ENCODE measurements at places on chromosomes 4 and X.
A peak's percentile ranks its signal among the peaks of the same experiment; 100 is the strongest.

DNA sequence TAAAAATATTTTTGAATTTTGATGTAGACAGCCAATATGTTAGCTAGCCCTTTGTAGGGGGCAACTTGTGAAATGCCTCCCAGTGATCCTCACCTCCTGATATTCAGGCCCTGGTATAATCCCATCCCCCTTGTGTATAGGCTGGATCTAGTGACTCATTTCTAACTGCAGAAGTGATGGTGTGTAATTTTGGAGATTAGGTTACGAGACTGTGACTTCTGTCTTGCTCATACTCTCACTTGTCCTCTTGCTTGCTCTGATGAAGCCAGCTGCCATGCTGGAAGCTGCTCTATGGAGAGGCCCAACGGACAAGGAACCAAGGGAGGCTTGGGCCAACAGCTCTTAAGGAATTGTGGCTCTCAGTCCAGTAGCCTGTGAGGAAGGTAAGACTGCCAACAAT, 61.7 kb downstream of the GPR82 start:
- DNase-seq: no peak

- DNase-seq: no peak
These were observed 60.0 kb upstream of the CYSLTR1 start for GRCh38 chrX:78387364-78387763.

GRCh38 chr4:185640811-185641675, 105.7 kb upstream of the PDLIM3 start:
- DNase-seq: peak; percentile 56

- DNase-seq: no peak
These were observed 3.7 kb downstream of the DOCK11 start for GRCh38 chrX:118499295-118499694.

DNA sequence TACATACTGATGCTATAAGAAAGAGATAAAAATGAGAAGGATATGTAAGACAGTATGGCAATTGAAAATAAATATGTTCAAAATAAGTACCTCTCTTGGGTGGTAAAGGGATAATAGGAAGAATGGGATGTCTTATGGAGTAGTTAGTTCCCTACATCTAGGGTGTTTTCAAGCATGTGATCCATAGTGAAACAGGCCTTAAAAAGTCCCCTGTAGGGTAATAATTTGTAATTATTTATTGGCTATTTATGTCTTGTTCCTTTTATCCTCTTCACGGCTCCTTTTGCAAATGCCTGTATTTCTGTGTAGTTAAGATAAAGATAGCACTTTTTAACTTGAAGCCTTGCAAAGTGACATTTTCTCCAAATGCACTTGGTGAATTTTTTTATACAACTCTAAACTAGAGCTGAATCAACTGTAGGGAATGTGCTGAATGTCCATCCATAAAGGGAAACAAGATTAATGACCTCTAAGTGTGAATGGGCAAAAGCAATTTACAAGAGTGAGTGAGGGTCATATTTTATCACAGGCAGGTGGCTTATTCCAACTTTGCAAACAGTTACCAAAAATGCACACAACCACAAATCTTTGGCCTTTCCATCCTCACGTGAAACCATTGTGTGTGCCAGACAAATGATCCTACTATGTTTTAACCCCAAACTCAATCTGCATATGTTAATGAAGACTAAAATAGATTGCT, 299.0 kb downstream of the KCNIP4 start:
- no peak for DNase-seq

GRCh38 chr4:10063544-10064300, 42.4 kb upstream of the SLC2A9 start:
- DNase-seq: no peak

DNA sequence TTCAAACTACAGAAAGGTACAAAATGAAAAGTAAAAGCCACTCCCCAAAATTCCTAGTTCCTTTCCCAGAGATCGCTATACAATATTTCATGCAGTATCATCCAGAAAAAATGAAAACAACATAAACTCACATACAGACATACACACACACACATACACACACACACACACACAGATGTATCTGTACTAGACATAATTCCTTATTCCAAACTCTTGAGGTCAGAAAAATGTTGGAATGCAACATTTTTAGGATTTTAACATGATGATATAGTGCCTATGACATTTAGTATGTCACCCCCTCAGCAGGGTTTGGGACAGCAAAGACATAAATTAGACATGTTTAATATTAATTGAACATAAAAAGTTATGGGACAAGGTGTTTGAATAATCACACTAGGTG, 73.4 kb upstream of the LHFPL1 start:
- DNase-seq: no peak

DNA sequence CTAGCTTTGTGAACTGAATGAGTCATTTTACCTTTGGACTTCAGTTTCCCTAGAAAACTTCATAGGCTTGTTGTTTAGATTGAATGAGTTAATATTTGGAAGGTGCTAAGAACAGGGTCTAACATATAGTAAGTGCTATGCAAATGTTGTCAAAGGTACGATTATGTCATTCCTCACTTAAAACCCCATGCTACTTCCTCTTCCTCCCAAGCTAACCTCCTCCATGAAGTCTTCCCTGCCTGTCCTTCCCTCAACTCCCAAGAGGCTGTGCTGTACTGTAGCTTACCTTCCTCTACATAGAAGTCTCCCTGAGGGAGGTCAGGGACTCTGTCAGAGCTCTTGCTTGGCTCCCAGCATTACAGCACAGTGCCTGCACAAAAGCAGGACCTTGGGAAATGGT, 103.4 kb upstream of the PJA1 start:
- DNase-seq: no peak

DNA sequence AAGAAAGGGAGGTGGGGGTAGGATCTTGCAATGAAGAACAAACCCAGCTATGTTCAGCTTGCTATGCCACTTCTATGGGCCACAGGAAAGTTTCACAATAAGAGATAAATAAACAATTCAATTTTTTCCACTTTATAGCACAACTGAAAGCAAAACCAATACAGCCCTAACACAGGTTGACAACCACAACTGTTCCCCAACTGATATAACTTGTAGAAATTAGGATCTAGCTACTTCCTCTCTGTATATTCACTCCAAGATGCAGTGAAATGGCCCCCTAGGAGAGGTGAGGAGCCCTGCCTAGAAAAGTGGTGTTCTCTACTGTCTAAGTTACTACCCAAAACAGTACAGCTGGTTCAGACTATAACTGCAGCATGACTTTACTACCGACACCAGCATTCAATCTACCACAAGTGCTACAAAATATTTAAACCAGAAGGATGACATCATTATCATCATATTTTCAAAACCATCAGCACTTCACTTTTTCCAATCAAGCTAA, 77.0 kb downstream of the FBXW7 start:
- DNase-seq: peak; percentile 52

- DNase-seq: no peak
These were observed 71.5 kb downstream of the PLS3 start for GRCh38 chrX:115632455-115632854.

DNA sequence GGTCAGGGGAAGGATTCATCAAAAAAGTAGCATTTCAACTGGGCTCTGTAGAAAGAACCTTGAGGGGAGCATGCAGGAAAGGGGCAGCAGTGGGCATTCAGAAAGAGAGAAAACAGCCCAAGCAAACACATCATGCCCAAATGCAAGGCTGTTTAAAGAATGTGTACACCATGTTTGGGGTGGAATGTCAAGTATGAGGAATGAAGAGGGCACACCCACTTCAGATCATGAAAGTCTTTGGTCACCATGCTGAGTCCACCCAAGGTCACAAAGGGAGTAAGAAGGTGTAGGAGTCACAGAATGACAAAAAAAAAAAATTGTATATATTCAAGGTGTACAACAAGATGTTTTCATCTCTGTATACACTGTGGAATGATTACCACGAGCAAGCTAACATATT, 9.4 kb downstream of the S100G start:
- no peak for DNase-seq

- DNase-seq: no peak
These were observed 17.5 kb downstream of the BRWD3 start for GRCh38 chrX:80792205-80792604.

DNA sequence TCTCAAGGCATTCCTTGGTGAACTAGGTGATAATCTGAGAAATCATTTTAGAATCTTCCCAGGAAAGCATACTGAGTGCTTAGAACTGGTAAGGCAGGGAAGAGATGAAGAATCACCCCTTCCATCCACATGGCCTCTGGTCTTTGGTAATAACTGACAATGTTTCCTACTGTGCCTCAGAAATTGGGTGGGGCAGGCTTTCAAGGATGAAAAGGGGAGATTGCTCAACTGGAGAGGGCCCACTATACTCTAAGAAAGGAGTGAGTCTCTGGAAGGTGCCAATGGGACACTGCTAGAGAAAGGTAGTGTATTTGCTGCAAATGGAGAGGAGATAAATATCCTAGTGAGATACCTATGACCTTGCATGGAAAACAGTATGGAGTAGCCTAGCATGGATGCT, 135.0 kb upstream of the SCML1 start:
- DNase-seq: no peak

DNA sequence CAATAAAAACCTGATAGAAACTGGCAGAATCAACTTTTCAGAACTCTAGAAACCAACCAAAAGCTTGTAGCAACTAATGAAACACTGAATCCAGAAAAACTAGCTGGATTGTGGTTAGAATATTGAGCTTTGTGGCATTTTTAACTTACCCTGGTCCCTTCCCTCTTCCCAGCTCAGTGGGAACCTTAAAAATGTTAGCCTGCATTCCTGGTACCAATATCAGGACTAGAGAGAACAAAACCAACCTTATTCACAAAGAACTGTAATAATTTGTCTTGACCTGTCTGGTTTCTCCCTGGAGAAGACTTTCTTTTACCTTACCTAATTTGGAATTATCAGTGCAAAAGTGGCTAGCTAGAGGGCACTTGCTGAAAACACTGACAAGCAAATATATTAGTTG, 21.2 kb downstream of the SH3D19 start:
- no peak for DNase-seq

- no peak for DNase-seq
These were observed 89.3 kb downstream of the FRMPD4 start for GRCh38 chrX:12227412-12228041.

- no peak for DNase-seq
These were observed 105.6 kb downstream of the AMMECR1 start for GRCh38 chrX:110212299-110212698.

DNA sequence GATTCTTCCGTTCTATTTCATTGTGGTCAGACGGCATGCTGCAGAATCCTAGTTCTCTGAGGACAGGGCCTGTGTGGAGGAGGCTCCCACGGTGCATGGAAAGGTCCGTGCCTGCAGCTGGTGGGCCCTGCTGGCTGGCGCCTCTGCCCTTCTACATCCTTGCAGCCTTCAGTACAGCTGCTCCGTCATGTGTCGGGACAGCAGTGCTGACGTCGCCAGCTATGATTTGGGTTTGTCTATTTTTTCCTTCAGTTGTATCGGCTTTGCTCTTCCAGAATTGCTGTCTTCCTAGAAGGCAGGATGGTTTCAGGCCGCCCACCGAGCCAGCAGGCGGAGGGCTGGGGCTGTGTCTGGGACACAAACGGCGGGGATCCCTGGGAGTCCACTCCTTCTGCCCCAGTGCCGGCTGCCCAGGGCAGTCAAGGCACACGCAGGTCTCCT, 32.1 kb upstream of the CPLX1 start:
- no peak for DNase-seq
